ENCODE measurements at places on chromosomes 3 and 15.

DNA sequence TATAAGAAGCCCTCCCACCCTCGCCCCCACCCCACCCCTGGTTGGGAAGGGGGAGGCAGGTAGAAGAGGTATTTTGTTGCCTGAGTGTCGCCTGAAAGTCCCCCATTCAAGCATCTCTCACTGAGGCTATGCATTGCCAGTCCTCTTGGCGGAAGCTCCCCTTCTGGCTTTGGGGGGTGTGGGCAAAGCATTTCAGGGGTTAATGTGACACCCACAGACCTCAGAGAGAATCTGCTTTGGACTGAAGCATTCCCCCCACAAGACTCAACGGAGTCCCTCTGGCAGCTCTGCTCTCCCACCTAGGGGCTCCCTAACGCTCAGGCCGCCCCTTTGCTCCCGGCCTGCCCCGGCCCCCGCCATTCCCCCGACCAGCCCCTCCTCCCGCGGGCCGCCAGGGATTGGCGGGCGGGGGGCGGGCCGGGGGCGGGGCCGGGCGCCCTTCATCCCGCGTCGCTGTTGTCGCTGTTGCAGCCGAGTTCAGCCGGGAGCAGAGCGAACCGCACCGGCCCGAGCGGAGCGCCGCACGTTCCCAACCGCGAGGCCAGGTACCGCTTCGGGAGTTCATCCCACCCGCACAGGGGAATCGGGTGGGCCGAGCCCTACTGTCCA is at the start of gene SLC38A3:
SLC38A3 (plus strand) TSS at position 468 of the 609 bp plus-strand sequence. CDS start 8,929 bp downstream, outside the sequence.
- DNase-seq, result no peak

DNA sequence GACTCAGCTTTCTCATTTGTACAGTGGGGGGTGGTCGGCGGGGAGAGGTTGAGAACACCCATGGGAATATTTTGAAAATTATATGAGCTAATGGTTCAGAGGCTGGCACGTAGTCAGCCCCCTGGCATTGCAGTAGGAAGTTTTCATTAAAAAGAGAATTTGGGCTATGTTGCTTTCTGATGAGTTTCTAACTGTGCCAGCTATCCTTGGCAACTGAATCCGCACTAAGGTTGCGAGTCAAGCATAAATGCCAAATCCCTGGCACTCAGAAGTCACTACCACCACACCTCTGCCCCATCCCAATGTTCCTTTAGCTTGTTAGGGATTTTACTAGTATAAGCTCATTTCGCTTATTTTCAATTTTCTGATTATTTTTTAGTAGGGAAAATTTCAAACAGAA is 91.6 kb downstream of the DNASE1L3 start:
- no peak for DNase-seq

- no peak for DNase-seq
Measured at GRCh38 chr3:124363476-124363875, 366.8 kb upstream of the UMPS start.

DNA sequence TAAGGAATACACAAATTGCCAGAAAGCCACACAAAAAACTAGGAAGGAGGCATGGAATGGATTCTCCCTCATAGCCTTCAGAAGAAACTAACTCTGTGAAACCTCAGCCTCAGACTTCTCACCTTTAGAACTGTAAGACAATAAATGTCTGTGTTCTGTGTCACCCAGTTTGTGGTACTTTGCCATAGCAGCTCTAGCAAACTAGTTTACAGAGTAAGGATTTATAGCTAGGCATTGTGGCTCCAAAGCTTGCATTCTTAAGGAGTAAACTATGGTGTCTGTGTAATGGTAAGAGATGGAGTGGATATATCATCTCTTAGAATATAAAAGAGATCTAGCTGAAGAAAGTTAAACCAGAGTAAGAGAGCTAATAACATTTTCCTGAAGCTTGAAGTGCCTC is 18.9 kb downstream of the EPHA6 start:
- no peak for DNase-seq

- peak; percentile 62 for DNase-seq
Measured at GRCh38 chr3:48194446-48195071, 6.3 kb upstream of the CDC25A start.

- no peak for DNase-seq
Measured at GRCh38 chr15:24985224-24985623, 30.4 kb downstream of the SNRPN start.
